ENCODE measurements at places on chromosomes 4 and X. TPM values are rescaled to one million over a fixed set of nuclear protein-coding genes. Genes with fewer than 3 reads are reported as not detected.

DNA sequence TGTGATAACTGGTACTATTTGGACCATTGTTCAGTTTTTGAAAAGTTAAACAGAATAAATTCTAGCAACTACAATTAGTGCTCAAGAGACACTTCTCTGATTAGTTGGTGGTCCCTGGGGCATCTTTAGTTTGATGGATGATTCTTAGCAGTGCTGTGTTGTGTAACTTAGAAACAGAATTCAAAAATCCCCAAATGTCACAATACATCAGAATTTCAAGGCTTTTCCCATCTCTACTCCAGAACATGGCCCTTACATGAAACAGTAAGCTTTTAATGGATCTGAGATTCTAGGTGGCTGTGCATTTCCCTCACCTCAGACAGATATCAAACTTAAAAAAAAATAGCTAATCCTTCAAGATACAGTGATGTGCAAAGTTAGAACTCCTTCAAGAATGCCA, 104.4 kb upstream of the CXCL13 start:
- DNase-seq, result no peak

DNA sequence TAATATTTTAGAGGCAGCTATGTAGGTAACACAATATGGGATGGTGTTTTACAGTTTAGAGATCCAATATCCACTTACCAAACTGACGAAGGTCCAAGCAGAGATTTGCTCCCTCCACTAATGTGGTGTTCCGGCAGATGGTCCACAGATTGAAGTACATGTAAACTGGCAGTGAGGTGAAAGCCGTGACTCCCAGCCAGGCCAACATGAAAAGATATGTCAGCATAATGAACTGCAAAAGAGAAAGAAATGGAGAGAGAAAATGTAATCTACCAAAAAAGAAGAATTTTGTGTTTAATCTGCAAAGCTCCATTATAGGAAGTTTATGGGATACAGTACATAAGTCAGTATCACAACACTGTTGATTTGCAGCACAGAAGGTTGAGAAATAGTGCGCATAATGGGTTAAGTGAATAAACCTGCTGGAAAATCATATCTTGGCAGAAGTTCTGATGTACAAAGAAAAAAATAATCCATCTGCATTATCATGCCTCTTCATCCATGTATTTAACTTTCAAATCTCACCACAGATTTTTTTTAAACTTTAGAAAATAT, 160.2 kb downstream of the GPM6A start:
- DNase-seq, result no peak

CDKL5 gene
- 17.2 TPM for total RNA-seq

GRCh38 chr4:139458543-139458942, 4.6 kb downstream of the RAB33B start:
- no peak for DNase-seq

- no peak for DNase-seq
Measured at GRCh38 chr4:182202650-182203049, 40.6 kb upstream of the TENM3 start.

TSPAN7 gene
- 30.5 TPM for total RNA-seq
